H54 (cell line): ENCODE measurements at places on chromosomes 2 and 18.

GRCh38 chr2:68330691-68331090, 10.9 kb upstream of the CNRIP1 start:
- no peak for DNase-seq

- DNase-seq: no peak
These were observed 14.4 kb downstream of the CCNT2 start for GRCh38 chr2:134932864-134933526.

- DNase-seq: no peak
These were observed 253.3 kb upstream of the REV1 start for GRCh38 chr2:99743146-99743545.

DNA sequence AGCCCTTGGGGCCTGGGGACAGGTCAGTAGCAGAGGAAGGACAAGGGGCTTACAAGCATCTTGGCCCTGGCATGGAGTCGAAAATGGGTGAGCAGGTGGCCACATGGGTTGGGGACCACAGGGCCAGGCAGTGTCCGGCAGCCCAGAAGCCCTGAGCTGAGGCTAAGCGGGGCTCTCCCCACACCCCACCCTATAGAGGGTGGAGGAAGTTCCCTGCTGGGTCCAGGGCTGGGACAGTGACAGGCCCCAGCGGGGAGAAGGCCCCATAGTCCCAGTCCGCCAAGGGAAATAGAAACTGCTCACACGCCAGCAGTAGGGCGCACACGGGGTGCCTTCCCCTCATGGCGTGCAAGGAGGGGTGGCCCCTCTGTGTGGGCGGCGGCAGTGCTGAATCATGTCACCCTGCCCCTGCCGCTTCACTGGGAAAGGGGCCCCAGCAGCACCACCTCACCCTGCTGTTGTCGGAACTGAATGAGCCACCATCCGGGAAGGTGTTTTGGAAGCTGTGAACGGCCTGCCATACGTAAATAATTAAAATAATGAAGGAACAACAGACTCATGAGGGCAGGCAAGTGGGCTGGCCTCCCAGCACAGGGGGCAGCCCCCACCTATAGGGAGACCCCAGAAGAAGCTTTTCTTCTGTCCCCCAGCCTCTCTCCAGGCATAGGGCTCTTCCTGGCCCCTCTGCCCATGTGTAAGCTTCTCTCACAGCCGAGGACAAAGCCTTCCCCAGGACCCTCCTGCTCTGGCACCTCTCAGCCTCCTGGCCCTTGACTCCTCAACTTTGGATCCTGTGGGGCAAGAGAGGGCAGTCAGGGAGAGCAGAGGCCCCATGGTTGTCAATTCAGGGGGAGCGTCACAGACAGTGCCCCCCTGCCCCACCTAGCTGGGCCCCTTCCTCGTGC, 12.7 kb upstream of the DUSP2 start:
- DNase-seq: no peak

GRCh38 chr2:193446967-193447366, 1252.2 kb upstream of the TMEFF2 start:
- DNase-seq: no peak

- DNase-seq: no peak
These were observed 769 bp downstream of the FAM110C start for GRCh38 chr2:45342-46130.

GRCh38 chr2:42035241-42035640, 12.6 kb upstream of the PKDCC start:
- no peak for DNase-seq

DNA sequence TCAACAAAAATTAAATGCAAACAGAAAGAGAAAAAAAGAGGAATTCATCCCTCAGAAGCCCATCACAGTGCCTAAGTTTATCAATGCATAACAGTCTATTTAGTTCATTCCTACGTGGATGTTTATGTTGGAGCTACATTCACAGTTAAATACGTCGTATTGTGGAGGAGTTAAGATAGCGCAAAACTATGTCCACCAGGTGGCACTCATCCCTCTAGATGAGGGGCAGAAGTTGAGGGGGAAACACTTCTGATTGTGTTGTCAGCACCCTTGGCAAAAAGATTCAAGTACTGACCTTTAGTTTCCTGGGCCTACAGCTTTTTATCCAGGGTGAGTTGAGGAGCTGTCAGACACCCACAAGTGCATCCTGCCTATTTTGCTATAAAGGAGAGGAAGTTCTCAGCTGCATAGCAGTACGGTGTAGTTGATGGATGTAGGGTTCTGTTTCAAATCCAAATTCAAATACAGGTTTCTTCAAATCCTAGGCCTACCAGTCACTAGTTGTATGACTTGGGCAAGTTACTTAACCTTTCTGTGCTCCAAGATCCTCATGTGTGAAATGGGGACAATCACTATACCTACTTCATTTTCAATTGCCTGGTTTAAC, 26.8 kb upstream of the MYO1B start:
- no peak for DNase-seq

DNA sequence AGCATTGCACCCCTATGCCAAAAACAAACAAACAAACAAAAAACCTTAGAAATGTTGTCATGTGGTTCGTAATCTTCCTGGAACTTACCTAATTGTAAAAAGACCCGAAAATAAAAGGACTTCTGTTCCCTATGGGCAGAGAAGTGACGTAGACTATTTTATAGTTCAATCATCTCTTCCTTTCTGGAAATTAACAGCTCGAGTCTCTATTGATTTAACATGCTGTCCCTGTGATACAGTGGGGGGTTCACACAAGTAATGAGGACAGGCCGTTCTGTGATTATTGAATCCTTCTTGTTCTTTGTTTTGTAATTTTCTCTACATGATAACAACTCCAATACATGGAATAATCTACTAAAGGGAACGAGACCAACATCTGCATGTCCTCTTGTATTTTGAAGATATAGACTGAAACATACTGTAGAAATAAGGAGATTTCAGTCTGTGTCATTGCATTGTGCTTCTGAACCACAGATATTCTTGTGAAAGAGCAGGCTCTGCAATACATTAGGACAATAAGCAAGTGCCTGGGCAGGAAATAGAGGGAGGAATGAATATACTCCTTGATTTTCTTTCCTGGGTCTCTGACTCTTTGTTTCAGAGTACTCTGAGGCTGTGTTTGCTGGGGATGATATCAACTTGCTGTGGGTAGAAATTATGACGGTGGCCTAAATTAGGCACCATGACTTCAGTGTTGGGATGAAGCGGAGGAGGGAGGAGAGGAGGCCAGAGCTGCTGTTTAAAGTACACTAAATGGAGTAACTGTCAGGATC, 65.7 kb upstream of the PPM1B start:
- no peak for DNase-seq

DNA sequence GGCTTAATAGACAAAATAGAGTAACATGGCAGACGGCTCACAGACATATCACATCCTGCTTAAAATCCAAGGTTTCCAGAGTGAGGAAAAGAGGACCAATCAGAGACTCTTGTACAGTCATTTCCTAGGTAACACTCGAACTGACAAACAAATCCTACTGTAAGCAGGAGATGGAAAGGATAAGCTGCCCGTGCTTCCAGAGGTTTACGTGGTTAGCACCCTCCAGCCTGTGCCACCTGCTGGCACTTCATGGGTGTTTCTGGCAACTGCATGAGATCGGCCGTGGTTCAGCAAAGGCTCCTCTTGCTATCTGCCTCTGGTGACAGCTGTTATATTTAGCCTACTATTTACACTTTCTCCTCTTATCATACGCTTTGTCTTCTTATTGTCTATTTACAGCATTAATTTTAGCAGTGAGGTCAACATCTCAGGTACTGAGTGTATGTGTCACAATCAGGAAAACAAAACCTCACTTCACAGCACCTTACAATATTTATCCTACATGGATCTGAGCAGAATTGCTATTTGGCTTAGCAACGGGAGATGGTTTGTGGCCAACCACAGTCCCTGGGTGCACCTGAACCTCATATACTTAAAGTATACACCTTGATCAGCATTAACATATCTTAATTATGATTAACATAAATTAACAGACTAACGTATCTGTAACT, 226.9 kb downstream of the TMEM163 start:
- DNase-seq: peak; percentile 9

GRCh38 chr2:136653861-136654260, 111.5 kb upstream of the THSD7B start:
- DNase-seq: no peak

DNA sequence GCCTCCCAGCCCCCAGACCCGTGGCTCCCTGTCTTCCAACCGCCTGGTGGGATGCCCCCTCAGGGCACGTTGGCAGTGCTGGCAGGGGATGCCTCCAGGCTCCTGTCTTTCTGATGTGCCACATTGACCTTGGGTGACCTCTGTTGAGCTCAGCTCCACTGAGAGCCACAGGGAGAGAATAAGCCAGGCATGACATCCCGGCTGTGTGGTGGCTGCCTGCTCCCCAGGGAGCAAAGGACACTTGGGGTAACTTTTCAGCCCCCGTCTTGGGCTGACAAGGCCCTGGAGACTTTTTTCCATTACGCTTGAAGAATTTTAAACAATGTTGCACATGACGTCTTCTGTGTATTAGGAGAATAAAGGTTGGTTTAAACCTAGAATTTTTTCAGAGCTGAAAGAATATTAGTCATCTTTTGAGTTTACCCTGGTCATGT, 246.0 kb downstream of the TSN start:
- DNase-seq: no peak

DNA sequence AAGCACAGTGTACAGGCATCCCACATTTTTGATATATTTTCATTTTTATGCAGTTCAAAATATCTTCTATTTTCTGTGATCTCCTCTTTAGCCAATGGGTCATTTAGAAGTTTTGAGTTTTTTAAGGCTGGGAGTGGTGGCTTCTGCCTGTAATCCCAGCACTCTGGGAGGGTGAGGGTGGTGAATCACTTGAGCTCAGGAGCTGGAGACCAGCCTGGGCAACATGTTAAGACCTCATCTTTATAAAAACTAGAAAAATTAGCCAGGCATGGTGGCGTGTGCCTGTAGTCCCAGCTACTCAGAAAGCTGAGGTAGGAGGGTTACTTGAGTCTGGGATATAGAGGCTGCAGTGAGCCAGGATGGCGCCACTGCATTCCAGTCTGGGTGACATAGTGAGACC, 17.8 kb downstream of the UBR3 start:
- no peak for DNase-seq

GRCh38 chr2:225466891-225467604, 67.5 kb downstream of the NYAP2 start:
- DNase-seq: no peak

GRCh38 chr18:21706386-21706865, 1.9 kb upstream of the ABHD3 start:
- DNase-seq: no peak

DNA sequence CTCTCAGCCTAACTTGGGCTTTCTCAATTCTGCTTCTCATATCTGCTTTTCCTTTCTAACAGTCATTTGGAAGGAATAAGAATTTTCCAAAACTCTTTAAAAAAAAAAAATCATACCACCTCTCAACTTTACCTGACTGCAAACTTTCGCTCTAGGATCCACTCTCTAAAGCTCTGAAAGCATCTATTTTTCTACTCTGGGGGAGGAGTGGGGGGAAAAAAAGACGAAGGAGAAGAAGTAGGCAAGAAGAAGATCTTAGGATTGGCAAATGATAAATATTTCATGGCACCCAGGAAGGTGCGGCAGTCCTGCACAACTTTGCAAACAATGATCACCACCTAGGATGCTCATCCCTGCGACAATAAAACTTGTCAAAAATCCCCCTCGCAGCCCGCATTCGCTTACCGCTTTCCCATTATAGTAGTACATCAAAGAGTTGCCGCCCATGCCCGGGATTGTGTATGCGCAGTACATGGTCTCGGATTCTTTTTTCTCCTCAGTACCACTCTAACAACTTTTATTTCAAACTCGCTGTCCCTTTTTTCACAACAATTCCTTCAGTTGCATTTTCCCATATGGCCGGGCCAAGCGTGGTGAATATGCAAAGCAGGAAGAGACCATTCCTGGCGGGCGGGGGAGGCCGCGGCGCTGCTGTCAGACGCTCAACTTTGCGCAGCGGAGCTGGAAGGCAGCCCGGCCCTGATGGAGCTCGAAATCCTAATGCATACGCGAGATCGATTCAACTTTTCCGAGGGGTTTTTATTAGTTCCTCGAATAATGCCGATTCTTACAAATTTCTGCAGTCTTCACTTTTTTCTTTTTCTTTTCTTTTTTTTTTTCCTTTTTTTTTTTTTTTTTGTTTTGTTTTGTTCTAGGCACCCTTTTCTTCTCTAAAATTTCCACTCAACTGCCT, 266.5 kb downstream of the TCF4 start:
- DNase-seq: no peak

- no peak for DNase-seq
These were observed 143.6 kb downstream of the TDRD15 start for GRCh38 chr2:21267232-21267835.

DNA sequence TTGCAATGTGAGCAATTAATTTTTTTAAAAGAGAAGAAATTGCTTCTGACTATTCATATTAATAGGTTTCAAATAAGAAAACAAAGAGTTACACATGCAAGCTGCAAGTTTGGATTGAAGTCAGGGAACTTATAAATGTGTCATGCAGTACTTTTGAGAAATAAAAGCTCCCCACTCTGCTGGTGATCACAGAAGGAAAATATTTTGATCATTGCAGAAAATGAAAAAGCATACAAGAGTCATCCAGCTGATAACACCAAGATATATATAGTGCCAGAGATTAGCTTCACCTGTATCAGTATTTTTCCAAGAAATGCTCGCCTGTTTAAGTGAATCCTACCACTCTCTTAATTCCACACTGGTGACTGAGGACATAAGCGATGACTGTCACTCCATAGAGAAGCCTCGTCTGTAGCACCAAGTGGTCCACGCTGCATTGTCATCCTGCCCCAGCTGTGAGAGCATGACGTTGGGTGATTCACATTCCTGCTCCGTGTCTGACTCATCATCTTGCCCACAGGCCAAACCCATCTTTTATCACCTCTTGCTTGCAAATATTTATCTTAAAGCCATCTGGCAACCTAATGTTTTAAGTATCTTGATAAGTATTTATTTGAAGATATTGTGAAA, 178.0 kb downstream of the ASXL3 start:
- no peak for DNase-seq

GRCh38 chr2:96844405-96844808, 586 bp upstream of the ANKRD23 start:
- no peak for DNase-seq

- no peak for DNase-seq
These were observed 39.8 kb upstream of the ZEB2 start for GRCh38 chr2:144559681-144560080.

GRCh38 chr2:119173556-119174060, 15.1 kb upstream of the C1QL2 start:
- no peak for DNase-seq

- DNase-seq: no peak
These were observed 17.5 kb upstream of the DRC1 start for GRCh38 chr2:26384183-26384582.

DNA sequence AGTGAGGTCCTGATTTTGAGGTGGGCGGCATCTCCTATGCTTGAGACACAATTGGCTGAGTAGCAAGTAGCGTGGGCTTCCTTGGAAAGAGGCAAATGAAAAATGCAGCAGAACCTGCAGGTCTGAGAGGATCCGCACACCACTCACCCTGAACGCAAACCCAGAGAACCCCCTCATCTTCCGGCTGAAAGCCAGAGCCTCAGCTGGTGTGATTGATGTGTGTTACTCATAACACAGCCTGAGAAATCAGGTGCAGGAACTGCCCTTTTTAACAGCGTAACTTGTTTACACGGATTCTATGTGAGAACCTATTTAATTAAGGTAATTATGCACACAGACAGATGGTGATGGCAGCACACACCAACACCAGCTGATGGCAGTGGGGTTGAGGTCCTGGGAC, 123.4 kb downstream of the MRO start:
- DNase-seq: no peak
